Occipital lobe (tissue), 3 donors: ENCODE measurements at places on chromosomes 1 and 21. TPM values are rescaled to one million over a fixed set of nuclear protein-coding genes. Genes with fewer than 3 reads are reported as not detected.

Gene TNN
- 0.47 TPM for total RNA-seq

Gene UBE2U
- total RNA-seq, result not detected

Gene ITGB2
- total RNA-seq, result 9.2 TPM

Gene GSTM5
- 1.9 TPM for total RNA-seq

Gene HSD3B1
- total RNA-seq, result not detected

Gene IL19
- not detected for total RNA-seq

Gene PBX1
- total RNA-seq, result 169 TPM

Gene ANKRD45
- total RNA-seq, result 26.2 TPM

Gene TENT5C
- 4.7 TPM for total RNA-seq

Gene CR2
- total RNA-seq, result not detected

Gene AGRN
- total RNA-seq, result 71.9 TPM

Gene CRYBG2
- total RNA-seq, result 1.1 TPM

Gene DHRS3
- 11.5 TPM for total RNA-seq

Gene PIGC
- total RNA-seq, result 30.7 TPM

Gene PALMD
- 30.4 TPM for total RNA-seq

Gene TRNAU1AP
- total RNA-seq, result 39.8 TPM

Gene LAMC1
- total RNA-seq, result 37.7 TPM

Gene ANGPTL3
- not detected for total RNA-seq

Gene BMP8B
- 0.16 TPM for total RNA-seq

Gene KPRP
- total RNA-seq, result not detected

Gene PTPN14
- total RNA-seq, result 2.7 TPM

Gene BCAR3
- total RNA-seq, result 5.9 TPM

Gene NUDT4B
- total RNA-seq, result 16.4 TPM

Gene C2CD4D
- 0.16 TPM for total RNA-seq

Gene RCC2
- total RNA-seq, result 26.8 TPM

Gene CHD5
- 40.9 TPM for total RNA-seq

Gene DIO1
- not detected for total RNA-seq

Gene OR6K3
- not detected for total RNA-seq

Gene PDZK1IP1
- total RNA-seq, result not detected

Gene DRAXIN
- 107 TPM for total RNA-seq

Gene LCE1A
- total RNA-seq, result not detected

Gene STIL
- total RNA-seq, result 9.4 TPM

Gene PFKFB2
- total RNA-seq, result 13.6 TPM

Gene BARHL2
- not detected for total RNA-seq

Gene DCDC2B
- not detected for total RNA-seq

Gene KIF26B
- 31.7 TPM for total RNA-seq

Gene FBXO44
- 30.3 TPM for total RNA-seq

Gene LCE2C
- total RNA-seq, result not detected

Gene GRIK1
- total RNA-seq, result 7.5 TPM

Gene LMOD1
- total RNA-seq, result 0.47 TPM

Gene RAD54L
- total RNA-seq, result 1.1 TPM

Gene CHIA
- total RNA-seq, result not detected

Gene ERVH48-1
- not detected for total RNA-seq
